ENCODE measurements at places on chromosomes 5 and 9.

DNA sequence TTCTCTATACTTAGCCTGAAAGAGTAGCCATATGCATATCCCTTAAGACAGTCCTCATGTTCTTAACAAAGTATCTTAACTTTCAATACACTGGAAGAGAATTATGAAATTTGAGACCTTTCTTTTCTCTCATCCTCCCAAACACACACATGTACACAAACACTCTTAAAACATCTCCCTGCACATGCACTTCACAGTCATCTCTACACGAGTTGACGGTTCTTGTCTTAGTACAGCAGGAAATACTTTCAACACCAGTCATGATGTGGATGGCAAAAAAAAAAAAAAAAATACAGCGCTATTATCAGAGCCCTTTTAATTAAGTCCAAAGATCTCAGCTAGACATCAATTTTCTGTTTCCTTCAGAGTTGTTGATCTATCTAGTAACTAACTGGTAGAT, 43.6 kb upstream of the PCSK1 start:
- no peak for DNase-seq

DNA sequence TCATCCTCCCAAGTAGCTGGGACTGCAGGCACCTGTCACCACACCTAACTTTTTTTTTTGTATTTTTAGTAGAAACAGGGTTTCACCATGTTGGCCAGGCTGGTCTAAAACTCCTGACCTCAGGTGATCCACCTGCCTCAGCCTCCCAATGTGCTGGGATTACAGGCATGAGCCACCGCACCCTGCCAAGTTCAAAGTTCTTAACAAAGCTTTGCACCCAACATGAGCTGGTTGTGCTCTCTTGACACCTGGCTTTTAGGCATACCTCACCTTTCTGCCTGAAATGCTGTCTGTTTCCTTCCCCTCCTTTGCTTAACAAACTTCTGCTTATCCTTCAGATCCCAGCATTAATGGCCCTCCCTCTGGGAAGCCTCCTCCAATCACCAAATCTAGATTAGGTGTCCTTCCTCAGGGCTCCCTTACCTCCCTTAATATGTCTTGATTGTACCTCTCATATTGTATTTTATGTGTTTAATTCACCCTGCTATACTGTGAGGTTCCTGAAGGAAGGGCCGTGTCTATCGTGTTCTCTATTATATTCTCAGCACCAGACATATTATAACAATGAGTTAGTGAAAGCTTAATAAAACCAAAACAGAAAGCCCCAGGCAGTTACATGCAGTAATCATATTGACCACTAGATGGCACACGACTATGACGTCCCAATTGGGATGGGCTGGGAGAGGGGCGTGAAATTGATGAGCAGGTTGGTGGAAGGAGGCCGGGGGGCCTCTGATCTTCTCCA, 62.9 kb upstream of the PPARGC1B start:
- no peak for DNase-seq

DNA sequence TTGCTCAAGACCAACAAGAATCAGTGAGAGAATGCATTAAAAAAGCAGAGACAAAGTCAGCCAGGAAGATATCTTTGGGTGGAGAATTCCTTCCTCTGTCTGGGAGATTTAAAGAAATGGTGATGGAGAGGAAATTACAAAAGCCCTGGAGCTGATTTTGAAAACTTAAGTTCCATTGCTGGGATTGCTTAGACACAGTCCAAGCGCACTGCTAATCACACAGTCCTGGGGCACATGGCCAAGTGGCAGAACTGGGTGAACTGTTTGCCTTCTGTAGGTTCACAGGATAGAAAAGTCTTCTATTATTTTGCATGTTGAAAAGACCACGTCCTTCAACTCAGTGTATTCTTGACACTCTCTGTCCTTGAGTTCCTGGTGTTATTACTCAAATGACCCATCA, 284.9 kb upstream of the FBXL7 start:
- no peak for DNase-seq

DNA sequence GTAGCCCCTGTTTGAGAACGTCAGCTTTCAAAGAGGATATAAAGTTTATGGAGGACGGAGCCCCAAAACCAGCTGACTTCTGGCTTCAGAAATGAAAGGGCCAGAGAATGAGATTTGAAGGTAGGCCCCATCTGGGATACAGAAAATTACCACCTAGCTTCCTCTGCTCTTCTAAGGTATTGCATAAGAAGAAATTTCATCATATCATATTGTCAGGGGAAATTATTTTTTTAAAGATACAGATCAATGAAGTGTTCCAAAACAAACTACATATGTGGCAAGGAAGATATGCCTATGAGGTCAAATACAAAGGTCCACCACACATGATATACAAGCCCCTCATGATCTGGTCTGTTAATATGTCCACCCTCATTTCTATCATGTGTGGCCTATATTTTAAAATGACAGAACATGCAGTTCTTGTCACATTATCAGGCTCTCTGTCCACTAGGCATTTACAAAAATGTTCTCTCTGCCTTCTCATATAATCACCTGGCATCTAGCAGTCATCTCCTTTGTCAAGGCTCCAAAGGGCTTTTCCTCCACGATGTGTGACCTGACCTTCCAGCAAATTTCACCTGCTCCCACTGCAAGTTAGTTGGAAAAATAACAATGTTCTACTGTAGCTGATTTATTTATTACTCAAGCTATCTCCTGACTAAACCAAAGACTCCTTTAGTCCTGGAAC, 83.1 kb downstream of the DPYSL3 start:
- no peak for DNase-seq

DNA sequence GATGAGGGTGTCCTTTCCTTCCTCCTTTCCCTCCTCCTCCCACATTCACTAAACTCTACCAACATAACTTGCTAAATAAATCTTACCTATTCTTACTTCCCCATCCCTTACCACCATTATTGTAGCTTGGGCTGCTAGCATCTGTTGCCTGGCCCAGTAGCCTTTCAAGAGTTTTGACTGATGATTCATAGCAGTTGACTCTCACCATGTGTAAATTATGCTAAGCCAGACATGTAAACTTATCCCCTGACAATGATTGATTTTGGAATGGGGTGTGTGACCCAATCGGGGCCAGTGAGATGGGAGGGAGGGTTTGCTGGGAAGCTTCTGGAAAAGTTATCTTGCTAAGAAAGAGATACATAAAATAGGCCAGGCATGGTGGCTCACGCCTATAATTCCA, 161.8 kb upstream of the SPRY4 start:
- no peak for DNase-seq

DNA sequence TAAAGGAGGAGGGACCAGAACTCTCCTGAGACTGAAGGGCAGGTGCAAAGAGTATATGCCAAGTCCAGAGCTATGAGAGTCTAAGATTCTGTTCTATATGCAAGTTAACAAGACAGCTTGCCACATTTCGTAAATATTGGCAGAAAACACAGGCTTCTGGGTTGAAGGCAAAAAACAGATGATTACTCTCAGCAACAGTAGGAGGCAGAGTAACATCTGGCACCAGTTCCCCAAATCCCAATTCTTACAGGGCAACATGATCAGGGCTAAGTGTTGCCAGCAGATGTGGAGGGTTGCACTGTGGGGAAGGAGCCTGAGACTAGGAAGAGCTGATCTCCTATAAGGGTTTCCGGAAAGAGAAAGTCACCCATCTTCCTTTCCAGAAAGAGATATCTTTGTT, 179.4 kb downstream of the PJA2 start:
- DNase-seq = no peak

DNA sequence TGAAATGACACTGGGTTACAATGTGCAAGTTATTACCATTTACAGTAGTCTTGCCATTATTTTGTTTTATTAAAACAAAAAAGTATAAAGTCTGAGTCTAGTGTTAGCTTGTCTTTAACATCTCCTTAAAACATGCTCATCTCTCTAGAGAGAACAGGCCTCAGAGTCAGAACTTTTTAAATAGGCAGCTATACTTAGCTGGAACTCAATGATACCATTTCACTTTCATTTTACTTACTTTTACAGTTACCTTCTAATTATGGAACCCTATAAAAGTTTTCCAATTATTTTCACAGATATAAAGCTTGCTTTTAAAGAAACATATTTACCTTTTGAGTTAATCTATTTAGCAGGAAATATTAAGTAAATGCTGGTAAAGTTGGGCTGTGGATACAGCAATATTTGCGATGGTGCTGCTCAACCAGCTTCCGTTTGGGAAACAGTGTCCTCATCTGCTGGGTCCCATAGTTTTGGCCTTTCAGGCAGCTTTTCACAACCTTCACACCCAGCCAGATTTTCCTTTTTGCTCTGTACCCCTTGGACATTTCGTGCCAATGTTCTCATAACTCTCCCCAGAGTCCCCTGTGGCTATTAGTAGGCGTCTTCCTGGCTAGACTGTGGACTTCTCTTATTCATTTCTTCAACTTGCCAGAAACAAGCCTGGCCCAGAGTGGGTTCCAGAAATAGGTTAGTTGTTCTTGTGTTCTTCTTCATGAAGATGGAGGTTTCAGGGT, 36.3 kb upstream of the UBTD2 start:
- DNase-seq = no peak

DNA sequence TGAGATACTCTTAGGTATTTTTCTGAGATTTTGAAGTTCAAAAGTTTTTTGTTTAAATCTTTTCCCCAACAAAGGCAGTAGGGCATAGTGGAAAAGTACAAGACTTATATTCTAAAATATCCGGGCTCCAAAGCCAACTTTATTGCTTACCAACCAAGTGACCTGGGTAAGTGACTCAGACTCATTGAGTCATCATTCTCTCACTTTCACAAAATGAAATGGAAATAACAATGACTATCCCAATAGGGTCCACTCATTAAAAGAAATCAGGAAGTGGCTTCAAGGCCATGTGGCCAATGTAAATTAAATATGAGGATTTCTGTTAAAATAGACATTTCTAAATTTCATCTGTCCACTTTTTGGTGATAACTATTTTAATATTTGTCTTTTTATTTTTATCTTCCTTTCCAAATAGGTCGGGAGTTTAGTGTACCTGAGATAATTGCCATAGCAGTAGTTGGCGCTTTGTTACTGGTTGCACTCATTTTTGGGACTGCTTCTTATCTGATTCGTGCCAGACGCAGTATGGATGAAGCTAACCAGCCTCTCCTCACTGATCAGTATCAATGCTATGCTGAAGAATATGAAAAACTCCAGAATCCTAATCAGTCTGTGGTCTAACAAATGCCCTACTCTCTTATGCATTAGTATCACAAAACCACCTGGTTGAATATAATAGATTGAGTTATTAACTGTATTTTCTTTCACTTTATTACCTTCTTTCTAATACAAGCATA, 15.5 kb downstream of the TYRP1 start:
- DNase-seq = no peak

DNA sequence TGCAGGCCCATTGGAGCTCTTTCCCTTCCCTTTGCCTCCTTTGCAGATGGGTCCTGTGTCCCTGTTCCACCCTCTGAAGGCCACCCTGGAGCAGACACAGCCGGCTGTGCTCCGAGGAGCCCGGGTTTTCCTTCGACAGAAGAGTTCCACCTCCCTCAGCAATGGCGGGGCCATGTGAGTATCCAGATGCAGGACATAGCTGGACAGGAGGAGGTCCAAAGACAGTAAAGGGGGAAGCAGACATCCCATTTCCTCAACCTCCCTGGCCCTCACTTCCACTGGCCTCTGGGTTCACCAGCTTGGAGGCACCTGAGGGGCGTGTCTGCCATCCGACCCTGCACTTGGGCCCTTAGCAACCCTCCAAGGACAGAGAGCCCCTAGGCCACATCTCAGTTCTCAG, 237.9 kb downstream of the CACNA1B start:
- DNase-seq = no peak

- no peak for DNase-seq
Observed at GRCh38 chr5:34585601-34586104, 70.5 kb upstream of the RAI14 start.
